Lung microvascular endothelial cell (primary cell): ENCODE measurements at places on chromosomes 5 and 9.

DNA sequence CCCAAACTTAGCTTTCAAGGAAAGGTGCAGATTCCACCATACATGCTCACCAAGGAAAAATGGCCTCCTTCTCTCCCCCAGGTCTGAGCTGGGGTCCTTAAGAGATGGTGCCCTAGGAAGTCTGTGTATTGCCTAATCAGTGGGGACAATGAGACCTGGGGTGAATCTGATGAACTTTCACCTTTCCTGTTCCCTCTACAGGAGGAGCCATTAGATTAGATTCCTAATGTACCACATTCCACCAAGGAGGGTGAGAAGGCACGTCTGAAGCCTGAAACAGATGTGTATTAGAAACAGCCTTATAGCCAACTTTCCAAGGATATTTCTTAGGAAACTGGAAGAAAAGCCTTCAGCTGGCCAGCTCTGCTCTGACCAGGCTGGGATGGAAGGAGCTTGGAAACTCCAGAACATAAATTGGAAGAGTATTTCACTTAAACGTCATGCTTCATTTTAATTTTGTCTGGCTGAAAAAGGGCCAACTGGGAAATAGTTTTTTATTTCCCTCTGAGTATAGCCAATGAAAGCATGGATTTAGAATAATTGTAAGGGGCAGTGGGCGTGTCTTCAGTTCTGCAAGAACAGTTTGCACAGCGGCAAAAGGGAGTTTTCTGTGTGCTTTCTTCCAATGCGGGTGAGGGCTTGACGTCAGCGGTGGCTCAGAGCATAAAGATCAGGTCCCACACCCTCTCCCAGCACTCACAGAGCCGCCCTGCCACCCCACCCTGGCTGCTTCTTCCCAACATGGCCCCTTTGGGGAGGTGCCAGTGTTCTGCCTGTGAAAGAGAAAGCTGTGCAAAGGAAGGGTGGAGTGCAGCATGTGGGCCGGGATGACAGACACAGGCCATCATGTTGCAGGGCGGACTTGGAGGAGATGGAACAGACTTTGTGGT lies 210.9 kb downstream of the ESM1 start:
- peak; percentile 44 for DNase-seq

GRCh38 chr9:134211811-134212485 lies 47.6 kb upstream of the RNU6ATAC start:
- DNase-seq = no peak

- no peak for DNase-seq
Observed at GRCh38 chr5:96244696-96245095, 188.4 kb downstream of the PCSK1 start.

DNA sequence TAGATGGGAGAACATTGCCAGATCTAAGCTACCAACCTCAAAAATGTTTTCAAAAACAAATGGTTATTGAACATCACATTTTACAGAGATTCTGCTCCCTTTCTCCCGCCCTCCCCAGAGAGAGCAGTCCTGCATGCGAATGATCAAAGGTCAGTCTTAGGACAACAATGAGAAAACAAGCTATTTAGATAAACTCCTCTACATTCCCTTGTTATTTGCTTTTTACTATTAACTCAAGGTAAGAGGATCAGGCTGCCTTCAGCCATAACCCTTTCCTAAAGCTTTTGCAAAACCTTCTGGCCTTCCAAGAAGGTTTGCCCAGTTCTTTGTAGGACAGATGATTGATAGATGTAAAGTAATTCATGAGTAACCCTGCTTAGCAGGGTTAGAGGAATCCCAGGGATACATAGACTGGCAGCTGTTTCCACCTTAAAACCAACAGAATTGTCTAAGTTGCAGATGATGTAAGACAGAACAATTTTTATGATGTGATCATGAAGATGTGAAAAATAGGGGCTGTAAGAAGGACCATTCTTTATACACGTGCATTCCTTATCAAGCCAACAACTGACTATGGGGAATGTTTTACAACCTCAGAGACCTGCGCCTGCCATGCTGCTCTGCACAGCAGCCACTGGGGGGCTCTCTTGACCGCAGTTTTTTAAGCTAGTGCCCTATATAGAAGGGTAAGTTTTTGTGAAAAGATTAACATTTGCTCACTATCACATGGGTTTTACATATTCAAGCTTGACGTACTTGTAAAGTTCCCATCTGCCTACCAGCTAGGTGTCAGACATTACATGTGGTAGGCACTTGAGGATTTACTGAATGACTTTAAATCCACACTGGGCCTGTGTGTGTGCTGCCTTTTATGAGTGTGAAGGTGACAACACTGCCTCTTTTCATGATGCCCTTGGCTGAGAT lies 2.3 kb upstream of the ZNF782 start:
- DNase-seq = peak; percentile 84

DNA sequence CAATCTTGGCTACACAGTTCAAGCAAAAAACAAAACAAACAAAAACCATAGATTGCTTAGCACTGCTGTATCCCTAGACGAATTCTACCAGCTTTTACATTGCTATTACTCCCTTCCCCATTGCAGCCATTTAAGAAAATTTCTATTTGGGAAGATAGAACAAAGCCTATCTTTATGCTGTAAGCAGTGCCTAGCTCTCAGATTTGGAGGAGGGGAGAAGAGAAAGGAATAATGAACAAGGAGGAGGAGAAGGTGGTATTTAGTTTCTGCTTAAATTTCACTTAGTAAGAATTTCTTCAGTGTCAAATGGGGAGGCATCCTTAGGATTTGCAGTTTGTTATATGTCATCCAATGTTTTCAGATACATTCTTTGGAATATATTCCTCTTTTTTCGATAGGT lies 16.2 kb upstream of the TLE1 start:
- DNase-seq = no peak

DNA sequence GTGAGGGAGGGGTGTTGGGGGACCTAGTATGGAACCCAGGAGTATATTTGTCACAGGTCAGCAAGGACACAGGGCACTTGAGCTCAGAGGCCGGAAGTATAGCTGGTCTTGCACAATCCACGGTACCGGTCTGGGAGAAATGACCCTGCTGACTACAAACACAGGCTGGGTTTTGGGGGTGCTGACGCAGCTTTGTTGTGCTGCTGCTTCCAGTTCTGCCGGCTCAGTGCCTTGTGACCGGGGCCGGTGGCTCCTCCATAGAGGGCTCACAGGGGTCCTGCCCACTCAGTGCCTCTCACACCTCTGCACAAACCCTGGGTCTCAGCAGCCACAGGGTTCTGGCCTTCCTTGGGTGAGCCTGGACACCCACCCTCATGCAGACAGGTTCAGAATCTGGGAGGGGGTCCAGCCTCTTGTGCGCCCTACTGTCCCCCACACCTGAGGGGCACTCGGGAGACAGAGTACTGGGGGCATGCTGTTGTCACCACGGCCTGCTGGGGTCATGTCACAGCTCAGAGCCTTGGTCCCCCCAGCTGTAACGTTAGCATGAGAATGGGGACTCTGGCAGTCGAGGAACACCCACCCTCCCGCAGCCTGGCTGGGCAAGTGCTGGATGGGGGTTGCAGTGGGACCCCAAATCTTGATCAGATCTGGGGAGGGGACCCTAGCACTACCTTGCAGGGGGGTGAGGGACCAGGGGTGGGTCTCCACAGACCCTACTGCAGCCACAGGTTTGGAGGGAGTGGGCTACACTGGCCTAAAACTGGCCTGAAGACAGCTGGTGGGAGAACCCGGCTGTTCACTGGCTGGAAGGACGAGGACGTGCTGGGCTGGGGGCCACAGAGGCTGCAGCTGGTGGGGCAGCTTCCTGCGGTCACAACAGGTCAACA lies 17.7 kb downstream of the NINJ1 start:
- peak; percentile 62 for DNase-seq

GRCh38 chr5:142806841-142807267 lies 36.7 kb downstream of the ARHGAP26 start:
- no peak for DNase-seq

DNA sequence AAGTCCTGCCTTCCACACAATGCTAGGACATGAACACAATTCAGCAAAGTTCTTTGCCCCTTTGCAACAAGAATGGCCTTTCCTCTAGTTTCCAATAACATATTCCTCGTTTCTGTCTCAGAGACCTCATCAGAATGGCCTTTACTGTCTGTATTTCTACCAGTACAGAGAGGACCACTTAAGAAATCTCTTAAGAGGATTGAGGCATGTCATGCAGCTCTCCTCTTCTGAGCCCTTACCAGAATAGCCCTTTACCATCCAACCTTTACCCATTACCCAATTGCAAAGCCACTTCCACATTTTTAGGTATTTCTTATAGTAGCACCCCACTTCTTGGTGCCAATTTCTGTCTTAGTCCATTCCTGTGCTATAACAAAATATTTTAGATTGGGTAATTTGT lies 20.3 kb downstream of the TNPO1 start:
- DNase-seq = no peak
